ENCODE measurements at places on chromosomes 7 and 10. TPM values are rescaled to one million over a fixed set of nuclear protein-coding genes. Genes with fewer than 3 reads are reported as not detected.
A peak's percentile ranks its signal among the peaks of the same experiment; 100 is the strongest.

Gene IQUB
- 0.30 TPM for total RNA-seq

DNA sequence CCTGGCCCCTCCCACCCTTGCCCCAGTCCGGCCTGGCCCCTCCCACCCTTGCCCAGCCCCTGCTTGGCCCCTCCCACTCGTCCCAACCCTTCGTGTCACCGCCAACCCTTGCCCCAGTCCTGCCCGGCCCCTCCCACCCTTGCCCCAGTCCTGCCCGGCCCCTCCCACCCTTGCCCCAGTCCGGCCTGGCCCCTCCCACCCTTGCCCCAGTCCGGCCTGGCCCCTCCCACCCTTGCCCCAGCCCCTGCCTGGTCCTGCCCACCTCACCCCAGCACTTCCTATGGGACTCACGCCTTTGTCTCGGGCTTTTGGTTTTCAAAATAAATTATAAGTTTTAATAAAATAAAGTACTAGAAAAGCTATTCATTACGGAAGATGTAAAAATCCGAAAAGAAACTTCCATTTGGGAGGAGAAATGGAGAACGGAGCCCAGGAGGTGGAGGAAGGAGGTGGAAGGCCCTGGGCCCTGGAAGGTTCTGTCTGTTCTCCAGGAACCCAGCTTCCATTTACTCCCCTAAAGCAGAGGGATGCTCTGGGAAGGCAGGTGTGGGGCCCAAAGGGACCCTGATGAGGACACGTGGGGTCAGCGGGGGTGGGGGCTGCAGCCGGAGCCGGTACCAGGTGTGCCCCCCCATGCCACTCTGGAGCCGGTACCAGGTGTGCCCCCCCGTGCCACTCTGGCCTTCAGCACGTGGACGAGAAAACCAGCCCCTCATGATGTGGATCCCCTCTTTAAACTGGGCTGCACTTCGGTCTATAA, 52.2 kb downstream of the PWWP2B start:
- DNase-seq: peak; percentile 72

- no peak for DNase-seq
Measured at GRCh38 chr10:113302062-113302461, 250.8 kb upstream of the HABP2 start.

- no peak for DNase-seq
Measured at GRCh38 chr7:44147026-44147991, 6.2 kb upstream of the MYL7 start.

- peak; percentile 52 for DNase-seq
Measured at GRCh38 chr7:76262683-76263402, 39.6 kb upstream of the HSPB1 start.

DNA sequence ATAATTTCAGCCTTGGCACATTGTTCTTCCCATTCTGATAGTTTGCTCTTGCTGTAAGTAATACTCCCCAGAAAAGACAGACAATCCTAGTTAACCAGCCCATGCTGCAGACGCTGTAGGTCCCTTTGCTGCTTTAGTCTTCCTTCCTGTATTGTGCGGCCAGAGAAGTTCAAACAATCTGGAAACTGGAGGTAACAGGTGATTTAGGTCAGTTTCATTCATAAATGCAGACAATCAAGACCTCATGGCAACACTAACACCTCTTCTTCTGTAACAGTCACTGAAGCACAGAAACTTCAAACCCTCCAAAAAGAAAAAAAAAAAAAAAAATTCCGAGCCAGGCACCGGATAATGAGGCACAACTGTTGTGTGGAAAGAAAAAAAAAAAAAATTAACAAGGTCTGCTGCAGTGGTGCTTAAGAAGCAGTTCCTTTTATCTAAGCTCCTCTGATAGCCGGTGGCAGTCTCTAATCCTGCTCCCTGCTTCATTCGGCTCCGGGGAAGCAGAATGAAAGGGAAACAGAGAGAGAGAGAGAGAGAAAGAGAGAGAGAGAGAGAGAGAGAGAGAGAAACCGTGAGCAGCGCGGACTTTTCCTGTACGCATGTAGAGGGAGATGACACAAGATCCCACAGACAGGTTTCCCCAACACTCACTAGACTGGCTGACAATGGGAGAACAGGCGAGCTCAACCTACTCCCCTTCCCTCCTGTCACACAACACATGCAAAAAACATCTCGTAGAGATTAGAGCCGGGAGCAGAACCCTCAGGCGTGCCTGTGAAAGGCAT, at the start of gene SEMA3A:
Gene SEMA3A (minus strand): TSS at position 306 of the 788 bp plus-strand sequence. CDS start 203 bp downstream, at position 103.
- no peak for DNase-seq

DNA sequence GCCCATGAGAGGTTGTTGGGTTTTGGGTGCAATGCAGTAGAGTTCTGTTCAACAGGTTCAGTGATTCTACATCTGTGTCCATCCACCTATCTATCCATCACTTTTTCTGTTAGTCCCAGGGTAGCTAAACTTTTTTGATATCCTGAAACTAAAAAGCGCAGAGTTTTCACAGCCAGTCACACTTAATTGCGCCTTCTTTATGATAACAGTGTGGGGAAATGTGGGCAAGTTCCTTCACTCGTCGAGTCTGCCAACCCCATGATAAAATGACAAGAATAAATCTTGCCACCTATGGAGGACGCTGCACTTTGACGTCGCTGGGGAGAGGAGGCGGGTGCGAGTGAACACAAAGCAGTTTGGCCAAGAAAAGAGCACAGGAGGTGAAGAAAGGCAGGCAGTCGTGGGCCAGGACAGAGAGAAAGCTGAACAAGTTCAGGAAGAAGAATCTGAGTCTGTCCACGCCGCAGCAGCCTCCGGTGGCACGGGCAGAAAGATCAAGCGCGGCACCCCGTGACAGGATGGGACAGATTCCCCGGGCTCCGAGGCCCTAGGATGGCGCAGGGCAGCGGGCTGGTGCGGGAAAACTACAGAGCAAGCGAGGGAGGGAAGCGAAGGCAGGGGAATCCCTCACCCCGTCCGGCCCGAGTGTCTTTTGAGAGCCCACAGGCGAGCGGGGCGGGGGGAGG, 9.2 kb downstream of the SP8 start:
- no peak for DNase-seq

Gene NRCAM
- 0.27 TPM for total RNA-seq

Gene PRPS1L1
- not detected for total RNA-seq

DNA sequence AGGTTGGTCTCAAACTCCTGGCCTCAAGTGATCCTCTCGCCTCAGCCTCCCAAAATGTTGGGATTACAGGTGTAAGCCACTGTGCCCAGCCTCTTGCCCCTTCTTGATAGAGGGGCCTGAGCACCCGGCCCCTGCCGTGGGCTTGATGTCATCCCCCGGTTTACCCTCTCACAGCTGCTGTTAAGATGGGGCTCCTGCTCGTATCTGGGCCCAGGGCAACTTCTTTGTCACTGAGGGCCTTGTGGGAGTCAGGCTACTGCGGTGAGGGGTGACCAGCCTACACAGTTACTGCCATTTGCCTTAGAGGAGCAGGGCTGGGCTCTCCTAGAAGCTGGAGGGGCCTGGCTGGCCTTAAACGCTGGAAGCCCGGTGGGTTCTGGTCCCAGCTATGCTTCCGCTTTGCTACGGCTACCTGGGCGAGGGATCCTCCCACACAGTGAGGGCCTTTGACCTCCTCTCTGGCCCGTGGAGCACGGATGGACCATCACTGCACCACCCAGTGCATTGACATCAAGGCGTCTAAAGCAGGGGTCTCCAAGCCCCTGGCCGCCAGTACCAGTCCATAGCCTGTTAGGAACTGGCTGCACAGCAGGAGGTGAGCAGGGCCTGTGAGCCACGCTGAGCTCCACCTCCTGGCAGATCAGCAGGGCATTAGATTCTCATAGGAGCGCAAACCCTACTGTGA, 1.1 kb upstream of the TMEM130 start:
- DNase-seq: no peak

- no peak for DNase-seq
Measured at GRCh38 chr10:133247681-133248333, 10.2 kb downstream of the VENTX start.

- no peak for DNase-seq
Measured at GRCh38 chr7:24405002-24405401, 121.0 kb downstream of the NPY start.

GRCh38 chr10:77457721-77458120, 179.9 kb downstream of the KCNMA1 start:
- no peak for DNase-seq

Gene KCND2
- not detected for total RNA-seq

Gene TACC2
- 349 TPM for total RNA-seq

DNA sequence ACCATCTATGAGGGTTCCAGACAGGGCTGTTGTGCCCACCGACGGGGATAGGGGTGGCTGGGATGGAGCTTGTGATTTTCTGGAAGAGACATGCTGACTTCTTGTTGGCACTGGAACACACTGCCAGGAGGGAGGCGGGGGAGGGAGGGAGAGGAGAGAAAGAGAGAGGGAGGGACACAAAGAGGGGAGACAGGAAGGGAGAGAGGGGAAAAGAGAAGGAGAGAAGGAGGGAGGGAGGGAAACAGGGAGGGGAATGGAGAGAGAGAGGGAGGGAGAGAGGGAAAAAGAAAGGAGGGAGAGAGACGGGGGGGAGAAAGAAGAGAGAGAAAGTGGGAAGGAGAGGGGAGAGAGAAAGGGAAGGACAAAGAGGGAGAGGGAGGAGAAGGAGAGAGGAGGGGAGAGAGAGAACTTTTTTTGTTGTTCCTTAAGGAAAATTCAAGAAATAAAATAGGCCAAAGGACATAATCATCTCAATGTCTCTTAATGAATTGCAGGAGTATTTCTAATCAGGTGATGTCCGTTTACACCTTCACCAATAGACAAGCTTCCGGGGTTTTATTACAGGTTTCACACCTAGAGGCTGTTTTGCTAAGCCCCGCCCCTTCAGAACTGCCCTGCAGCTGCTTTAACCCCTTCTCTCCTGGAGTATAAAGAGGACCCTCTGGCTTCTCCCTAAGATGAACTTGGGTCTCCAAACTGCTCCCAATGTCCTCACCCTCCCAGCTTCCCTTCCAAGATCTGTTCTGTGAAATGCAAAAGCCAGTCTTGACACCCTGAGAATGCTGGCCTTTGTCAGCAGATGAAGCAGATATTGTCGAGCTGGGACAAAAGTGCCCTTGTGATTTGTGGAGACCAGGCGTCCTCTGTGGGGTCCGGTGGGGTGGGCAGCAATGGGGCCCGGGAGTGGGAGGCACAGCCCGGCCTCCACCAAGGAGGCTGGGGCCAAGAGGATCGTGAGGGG, 82.0 kb upstream of the GTF2IRD1 start:
- DNase-seq: no peak

GRCh38 chr10:88190540-88191235, 327.3 kb downstream of the PTEN start:
- peak; percentile 38 for DNase-seq

GRCh38 chr7:149761307-149761706, 12.1 kb downstream of the ZNF467 start:
- DNase-seq: no peak

Gene AUTS2
- total RNA-seq: 5.2 TPM

Gene IFIT1B
- total RNA-seq: not detected

Gene ANKRD61
- not detected for total RNA-seq

DNA sequence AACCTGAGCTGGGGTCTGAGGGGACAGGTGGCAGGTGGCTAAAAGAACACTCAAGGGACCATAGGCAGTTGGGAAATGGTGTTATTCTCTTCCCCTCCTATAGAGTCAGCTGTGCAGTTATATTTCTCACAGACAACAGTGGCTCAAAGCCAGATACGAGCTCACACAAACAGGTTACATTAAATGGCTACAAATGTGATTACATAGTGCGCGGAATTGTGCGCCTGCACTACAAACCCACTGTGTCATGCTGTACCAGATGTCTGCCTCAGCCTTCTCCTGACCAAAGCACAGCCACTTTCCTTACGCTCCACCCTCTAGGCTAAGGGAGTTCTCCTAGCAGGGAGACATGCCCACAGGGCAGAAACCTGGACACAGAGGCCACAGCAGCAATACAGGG, 387.2 kb downstream of the CNTNAP2 start:
- DNase-seq: no peak

DNA sequence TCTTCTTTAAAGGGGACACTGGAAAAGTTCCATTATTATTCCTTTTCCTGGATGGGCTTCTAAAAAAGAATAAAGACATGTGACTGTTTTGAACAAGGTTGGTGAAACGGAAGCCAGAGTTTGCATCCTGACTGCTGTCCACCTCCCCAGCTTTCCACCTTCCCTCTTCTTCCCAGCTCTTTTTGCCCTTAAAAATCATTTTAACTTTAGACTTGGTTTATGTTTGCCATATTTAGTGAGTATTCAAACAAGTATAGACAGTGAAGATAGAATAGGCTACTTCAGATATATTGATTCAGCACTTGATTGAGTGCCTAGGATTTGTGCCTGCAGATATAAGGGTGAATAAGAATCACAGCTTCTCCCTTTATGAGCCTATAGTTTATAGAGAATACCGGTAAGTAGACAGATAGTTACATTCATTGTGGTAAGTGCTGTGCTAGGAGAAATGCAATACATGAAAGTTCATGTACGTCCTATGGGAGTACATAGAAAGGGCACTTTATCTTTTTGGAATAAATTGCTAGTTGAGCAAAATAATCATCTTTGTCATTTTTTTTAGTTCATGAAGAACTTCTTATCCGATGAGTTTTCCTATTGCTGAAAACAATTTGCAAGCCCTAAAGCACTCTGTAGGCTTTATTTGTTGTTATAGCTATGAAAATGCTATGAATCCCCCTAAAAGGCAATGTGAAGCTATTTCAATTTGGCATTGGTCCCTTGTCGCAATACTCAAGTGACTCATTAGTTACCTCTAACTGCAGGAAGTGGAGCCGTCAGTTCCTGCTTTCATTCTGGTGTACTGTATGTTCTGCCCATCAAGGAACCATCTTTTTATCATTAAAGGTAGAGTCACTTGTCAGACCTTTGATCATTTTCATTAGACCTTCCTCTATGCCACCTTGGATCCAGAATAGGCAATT, 57.2 kb upstream of the STRIP2 start:
- DNase-seq: no peak

- no peak for DNase-seq
Measured at GRCh38 chr10:25938405-25938804, 4.4 kb downstream of the MYO3A start.

DNA sequence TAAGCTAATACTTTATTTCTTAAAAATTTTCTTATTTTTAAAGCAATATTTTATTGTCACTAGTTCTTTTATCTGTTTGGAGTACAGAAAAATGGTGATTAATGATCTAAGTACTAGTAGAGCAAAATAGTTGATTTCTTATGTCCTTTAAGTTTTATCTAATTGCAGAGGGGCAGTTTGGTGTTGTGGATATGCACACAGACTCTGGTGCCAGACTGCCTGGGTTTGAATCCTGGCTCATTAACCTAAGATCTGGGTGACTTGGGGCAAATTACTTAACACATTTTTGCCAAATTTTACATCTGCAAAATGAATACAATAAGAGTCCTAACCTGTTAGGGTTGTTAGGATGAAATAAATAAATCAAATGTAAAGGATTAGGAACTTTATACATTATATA, 10.7 kb upstream of the PRPS1L1 start:
- no peak for DNase-seq

GRCh38 chr10:48523212-48523819, 81.6 kb downstream of the ARHGAP22 start:
- peak; percentile 68 for DNase-seq

DNA sequence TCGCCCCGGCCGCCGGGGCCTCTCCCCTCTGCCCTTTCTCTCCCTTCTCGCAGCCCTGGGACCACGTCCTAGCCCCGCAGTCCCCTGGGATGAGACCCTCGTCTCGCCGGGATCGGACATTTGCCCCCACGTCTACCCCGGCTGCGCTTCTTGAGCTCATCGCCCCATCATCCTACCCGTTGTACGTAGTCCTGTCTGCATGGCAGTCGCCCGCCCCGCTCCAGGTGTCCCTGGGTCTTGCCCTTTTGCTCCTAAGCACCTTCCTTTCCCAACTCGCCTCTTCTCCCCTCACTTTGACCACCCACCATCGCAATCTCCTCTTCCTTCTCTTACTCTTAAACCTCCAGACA, 582 bp downstream of the TPST1 start:
- peak; percentile 48 for DNase-seq

Gene PIK3CG
- total RNA-seq: 1.6 TPM

GRCh38 chr10:56633876-56634452, 272.9 kb upstream of the ZWINT start:
- no peak for DNase-seq

Gene ZDHHC16
- 18.5 TPM for total RNA-seq

Measured in Right ventricle myocardium superior (tissue), 1 donor.